ENCODE measurements at places on chromosomes 7 and 10. TPM values are rescaled to one million over a fixed set of nuclear protein-coding genes. Genes with fewer than 3 reads are reported as not detected.

ANKRD7 gene
- 4.4 TPM for total RNA-seq

MYO3A gene
- 10.5 TPM for total RNA-seq

ANXA8 gene
- 0.88 TPM for total RNA-seq

STEAP2 gene
- total RNA-seq, result 16.8 TPM

PNLIPRP3 gene
- total RNA-seq, result not detected

KCTD7 gene
- total RNA-seq, result 35.8 TPM

CHST3 gene
- 28.3 TPM for total RNA-seq

FBXO24 gene
- 2.5 TPM for total RNA-seq

MYH16 gene
- total RNA-seq, result not detected

ASAH2 gene
- 1.5 TPM for total RNA-seq

MLXIPL gene
- total RNA-seq, result 0.82 TPM

MOGAT3 gene
- not detected for total RNA-seq

CYP3A4 gene
- not detected for total RNA-seq

SEMA3A gene
- 134 TPM for total RNA-seq

LIPF gene
- total RNA-seq, result not detected

COL13A1 gene
- total RNA-seq, result 8.1 TPM

C10orf71 gene
- total RNA-seq, result 2.1 TPM

TPST1 gene
- 51.5 TPM for total RNA-seq

ATRNL1 gene
- total RNA-seq, result 190 TPM

TMEM72 gene
- total RNA-seq, result 3.5 TPM

C7orf33 gene
- 3.6 TPM for total RNA-seq

HOXA4 gene
- not detected for total RNA-seq

CYP26C1 gene
- 0.38 TPM for total RNA-seq

TRIL gene
- total RNA-seq, result 19.8 TPM

PAX4 gene
- not detected for total RNA-seq

IGFBP3 gene
- total RNA-seq, result 105 TPM

BET1 gene
- 53.2 TPM for total RNA-seq

ZNF479 gene
- total RNA-seq, result not detected

ZPBP gene
- total RNA-seq, result 5.7 TPM

CUL1 gene
- total RNA-seq, result 69.1 TPM

HOXA6 gene
- not detected for total RNA-seq

LHFPL3 gene
- 13.6 TPM for total RNA-seq

HGF gene
- total RNA-seq, result 10.9 TPM

CLCN1 gene
- 0.22 TPM for total RNA-seq

PAPOLB gene
- total RNA-seq, result 1.5 TPM

FFAR4 gene
- total RNA-seq, result not detected

HECW1 gene
- 11.8 TPM for total RNA-seq

CHAT gene
- 1.8 TPM for total RNA-seq

STEAP1 gene
- total RNA-seq, result 10.2 TPM

ELN gene
- 494 TPM for total RNA-seq

HMX2 gene
- not detected for total RNA-seq

ASIC3 gene
- 4.4 TPM for total RNA-seq

RARRES2 gene
- total RNA-seq, result 66.2 TPM

C10orf105 gene
- 0.11 TPM for total RNA-seq

LOXL4 gene
- total RNA-seq, result 7.9 TPM

NPS gene
- not detected for total RNA-seq

PRPS1L1 gene
- not detected for total RNA-seq

NME8 gene
- total RNA-seq, result not detected

PVRIG gene
- total RNA-seq, result 0.33 TPM

GPR15LG gene
- not detected for total RNA-seq

SHH gene
- 0.33 TPM for total RNA-seq

POMZP3 gene
- 6.3 TPM for total RNA-seq

ZCWPW1 gene
- 2.9 TPM for total RNA-seq

NANOS1 gene
- total RNA-seq, result 10.8 TPM
